ENCODE measurements at places on chromosomes 1 and 21.
A peak's percentile ranks its signal among the peaks of the same experiment; 100 is the strongest.

DNA sequence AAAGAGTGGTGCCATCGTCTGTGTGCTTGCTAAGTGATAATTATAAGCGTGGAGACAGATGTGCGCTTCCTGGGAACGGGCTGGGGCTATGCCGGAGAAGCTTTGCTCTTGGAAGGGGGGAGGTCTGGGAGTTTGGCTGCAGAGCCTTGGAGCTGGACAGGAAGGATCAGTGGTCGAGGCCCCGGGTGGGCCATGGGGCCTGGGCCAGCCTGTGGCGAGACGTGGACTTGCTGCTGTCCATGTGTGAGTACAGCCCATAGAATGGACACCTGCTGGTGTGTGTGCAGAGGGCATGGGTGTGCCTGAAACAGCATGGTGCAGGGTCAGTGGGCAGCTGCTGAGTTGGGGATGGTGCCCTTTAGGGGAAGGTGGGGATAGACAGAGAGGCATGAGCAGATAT is 121.3 kb downstream of the PCBP3 start:
- no peak for DNase-seq

GRCh38 chr1:222521299-222522104 is 26.4 kb downstream of the HHIPL2 start:
- no peak for DNase-seq

- no peak for DNase-seq
Measured at GRCh38 chr1:1355416-1355815, 2.9 kb downstream of the MXRA8 start.

DNA sequence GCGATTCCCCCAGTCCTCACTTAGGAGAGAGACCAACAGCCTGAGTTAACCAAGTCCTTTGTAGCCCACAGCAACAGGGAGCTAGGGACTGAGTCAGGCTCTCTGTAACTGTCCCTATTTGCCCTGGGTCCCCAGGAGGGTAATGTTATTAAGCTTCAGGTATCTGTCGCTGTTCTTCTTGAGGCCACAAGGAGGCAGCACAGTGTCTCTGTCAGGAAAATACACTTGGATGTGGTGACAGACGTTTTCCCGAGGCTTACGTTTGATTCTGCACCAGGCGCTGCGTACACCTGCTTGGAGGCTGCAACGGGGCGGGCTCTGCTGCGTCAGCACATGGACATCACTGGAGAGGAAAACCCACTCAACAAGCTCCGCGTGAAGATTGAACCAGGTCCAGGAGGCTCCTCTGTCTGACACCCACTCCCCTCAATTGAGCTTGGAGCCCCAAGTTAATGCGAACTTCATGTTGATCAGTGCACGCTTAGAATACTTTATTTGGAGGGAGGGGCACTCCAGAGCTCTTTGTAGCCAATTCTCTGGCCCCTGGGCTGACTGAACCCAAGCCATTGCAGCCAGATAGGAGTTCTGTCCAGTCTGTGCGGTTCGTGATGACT is 10.7 kb upstream of the ELF3 start:
- DNase-seq, result peak; percentile 84

DNA sequence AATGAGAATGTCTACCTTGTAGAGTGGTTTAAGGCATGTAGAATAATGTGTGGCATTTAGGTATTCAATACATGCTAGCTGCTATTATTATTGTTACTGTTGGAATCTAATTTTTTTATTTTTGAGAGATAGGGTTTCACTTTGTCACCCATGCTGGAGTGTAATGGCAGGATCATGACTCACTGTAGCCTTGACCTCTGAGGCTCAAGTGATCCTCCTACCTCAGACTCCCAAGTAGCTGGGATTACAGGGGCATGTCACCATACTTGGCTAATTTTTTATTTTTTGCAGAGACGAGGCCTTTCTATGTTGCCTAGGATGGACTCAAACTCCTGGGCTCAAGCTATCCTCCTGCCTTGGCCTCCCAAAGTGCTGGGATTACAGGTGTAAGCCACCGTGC is 61.9 kb downstream of the EPB41 start:
- no peak for DNase-seq

DNA sequence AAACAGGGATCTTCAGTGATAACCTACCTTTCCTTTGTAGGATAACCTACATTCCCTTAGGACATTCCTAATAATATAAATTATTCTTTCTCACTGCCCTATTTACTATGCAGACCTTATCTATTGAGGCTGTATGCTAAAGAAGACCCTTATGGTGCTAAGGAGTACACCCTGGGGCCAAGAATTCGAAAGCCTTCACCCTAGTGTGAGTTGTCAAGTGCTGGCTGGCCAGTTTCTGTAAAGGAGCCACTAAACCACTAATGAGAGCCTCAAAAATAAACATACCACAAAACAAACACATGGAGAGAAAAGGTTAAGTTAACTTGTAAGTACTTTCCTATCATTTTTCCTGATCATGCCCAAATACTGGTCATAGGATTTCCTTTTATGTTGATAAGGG is 315.0 kb upstream of the CAMK1G start:
- no peak for DNase-seq

- DNase-seq, result no peak
Measured at GRCh38 chr1:212237651-212238050, 47.6 kb upstream of the PPP2R5A start.

DNA sequence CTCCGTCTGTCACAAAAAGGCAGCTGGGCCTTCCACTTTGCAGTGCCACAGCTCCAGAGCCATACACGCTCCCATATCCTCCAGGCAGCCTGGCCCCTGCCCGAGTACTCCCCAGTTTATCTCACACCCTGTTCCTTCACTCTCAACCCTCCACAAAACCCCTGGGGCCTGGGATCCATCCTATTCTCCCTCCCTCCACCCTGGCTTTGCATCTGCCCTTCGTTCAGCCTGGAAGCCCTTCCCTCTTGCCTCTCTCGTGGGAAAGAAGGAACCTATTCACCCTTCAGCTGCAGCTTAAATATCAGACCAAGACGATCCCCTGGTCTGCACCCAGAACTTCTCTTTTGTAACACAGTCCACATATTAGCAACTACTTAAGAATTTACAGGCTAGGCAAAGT is 56.7 kb downstream of the CAMK2N1 start:
- DNase-seq, result no peak

- DNase-seq, result peak; percentile 61
Measured at GRCh38 chr1:233635765-233636502, 22.0 kb downstream of the KCNK1 start.

GRCh38 chr1:55035904-55036303 is 3.4 kb upstream of the PCSK9 start:
- DNase-seq, result no peak

GRCh38 chr1:47183308-47184089 is 6.3 kb downstream of the PDZK1IP1 start:
- no peak for DNase-seq

DNA sequence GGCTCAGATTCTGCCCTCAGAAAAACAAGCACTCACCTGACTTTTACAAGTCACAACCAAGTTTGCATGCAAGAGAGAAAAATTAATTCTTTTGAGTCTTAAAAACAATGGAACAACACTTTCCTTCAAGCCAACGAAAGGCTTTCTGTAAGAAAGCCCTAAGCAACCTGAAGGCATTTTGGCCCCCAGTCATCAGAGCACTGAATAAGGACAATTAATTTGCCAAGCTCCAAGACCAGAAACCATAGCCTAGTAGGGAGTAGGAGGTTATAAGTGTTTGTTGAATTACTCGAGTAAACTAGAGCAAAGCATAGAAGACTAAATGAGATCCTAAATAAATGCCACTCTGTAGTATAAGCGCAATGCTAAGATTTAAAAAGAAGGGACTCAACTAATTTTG is 4.7 kb downstream of the TGFBR3 start:
- DNase-seq, result no peak

GRCh38 chr1:60759291-60759690 is 323.1 kb upstream of the NFIA start:
- no peak for DNase-seq

GRCh38 chr1:207328004-207328403 is 6.5 kb downstream of the CD55 start:
- DNase-seq, result no peak

- no peak for DNase-seq
Measured at GRCh38 chr1:18160290-18160942, 52.8 kb downstream of the IGSF21 start.

DNA sequence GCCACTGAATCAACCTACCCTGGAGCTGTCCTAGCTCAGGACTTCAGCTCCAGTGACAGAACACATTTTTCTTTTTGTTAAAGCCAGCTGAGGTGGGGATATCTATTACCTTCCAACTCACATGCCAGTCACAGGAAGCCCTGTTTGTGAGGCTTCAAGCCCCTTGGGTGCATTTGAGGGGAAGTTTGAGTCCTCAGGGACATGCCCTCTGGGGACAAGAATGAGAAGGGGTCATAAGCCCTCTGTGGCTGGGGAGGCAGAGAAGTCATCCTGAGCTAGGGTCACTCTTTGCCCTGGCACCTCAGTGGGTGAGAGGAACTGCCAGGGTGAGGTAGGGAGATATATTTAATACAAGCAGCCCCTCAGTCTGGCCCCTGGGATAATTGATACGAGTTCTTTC is 33.5 kb upstream of the CLDN14 start:
- no peak for DNase-seq

DNA sequence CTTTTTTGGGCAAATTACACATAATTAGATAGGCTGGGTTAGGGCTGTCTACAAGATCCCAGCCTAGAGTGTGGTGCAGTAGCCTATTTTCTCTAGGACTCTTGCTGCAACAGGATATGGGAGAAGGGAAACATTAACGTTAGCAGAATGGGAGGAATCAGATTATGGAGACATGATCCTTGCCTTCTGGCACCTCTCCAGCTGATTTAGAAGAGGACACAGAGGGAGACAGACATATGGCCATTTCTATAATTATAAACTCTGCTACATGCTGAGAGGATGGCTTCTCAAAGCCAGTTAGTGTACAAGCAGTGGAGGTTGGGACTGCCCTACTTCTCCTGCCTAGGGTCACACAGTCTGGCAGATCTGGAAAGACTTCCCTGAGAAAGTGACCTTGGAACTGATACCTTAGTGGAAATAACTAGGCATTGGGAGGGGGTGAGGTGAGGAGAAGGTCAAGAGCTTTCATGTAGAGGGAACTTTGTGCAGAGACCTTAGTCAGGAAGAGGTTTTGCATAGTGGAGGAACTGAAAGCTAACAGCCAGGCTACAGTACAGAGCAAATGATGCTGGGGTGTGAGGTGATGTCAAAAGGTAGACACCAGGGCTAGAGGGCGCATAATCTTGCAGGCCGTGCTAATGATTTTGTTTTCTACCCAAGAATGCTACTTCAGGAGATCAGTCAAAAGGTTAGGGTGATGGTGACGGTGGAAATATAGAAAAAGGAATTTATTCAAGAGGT is 1.2 kb upstream of the CD1D start:
- no peak for DNase-seq

DNA sequence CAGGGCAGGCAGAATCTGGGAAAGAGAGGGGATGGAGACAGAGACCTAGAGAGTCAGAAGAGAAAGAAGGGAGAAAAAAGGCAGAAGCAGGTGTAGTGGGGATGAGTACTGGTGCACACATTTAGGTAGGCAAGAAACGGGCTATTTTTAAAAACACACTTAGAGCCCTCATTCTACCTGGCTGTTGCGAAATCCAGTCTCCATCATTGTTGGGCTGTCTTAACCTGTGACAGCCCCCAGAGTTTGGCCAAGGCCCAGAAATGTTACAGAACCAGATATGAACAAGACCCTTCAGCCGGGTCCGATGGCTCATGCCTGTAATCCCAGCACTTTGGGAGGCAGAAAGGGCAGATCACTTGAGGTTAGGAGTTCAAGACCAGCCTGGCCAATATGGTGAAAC is 12.6 kb upstream of the KDF1 start:
- DNase-seq, result no peak

GRCh38 chr1:30106125-30106524 is 617.3 kb downstream of the MATN1 start:
- peak; percentile 81 for DNase-seq

- DNase-seq, result no peak
Measured at GRCh38 chr1:156230473-156230837, 11.5 kb upstream of the BGLAP start.

- peak; percentile 7 for DNase-seq
Measured at GRCh38 chr1:196577386-196577785, 30.9 kb downstream of the KCNT2 start.

DNA sequence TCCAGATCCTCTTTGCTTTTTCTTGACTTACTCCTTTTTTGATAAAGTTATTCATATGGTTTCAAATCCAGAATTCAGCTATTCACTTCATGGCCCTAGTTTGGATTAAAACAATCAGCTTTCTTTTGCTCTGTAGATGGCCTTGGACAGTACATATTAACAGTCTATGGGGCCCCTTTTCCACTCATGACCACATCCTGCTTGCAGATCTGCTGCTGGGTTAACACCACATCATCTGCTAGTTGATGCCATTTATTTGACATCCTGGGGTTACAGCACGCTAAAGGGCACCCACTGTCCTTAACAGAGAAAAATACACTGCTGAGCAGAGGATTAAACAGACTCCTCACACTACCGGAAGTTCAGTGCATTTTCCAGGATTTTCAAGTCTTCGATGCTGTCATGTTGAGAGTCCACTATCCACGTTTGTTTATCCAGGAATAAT is 941 bp upstream of the IFI16 start:
- DNase-seq, result no peak

DNA sequence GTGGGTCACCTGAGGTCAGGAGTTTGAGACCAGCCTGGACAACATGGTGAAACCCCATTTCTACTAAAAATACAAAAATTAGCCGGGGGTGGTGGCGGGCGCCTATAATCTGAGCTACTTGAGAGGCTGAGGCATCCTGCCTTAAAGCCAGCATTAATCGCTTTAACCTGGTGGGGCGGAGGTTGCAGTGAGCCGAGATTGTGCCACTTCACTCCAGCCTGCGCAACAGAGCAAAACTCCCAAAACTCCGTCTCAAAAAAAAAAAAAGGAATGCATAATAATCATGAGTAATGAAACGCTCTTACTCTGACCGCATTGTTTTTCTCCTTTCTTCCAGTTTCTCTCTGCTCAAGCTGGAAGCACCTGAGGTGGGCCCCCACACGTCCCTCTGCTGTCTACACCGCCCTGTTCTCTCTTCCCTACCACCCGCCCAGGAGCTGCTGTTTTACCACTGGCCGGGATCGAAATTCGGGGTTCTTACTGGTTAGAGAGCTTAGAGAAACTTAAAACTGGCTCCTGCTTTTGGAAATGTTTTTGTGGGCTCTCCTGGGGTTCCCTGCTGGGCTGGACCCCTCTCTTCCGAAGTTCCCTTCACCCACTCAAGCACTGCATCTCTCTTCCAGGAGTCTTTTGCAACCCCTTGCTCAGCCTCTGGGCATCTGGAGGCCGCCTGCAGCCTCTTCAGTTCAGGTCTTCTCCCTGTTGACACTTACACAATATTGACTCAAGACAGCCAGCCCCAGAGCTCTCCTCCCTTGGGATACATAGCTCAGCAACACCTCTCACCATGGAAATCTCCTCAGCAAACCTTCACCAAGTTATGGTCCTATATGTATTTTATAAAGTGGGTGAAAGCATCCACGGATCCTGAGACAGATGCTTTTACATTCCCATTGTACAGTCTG is 62.5 kb downstream of the FAM163A start:
- no peak for DNase-seq

- DNase-seq, result peak; percentile 44
Measured at GRCh38 chr1:166950156-166950555, 25.2 kb downstream of the ILDR2 start.
